ENCODE measurements at places on chromosomes 5 and 9. TPM values are rescaled to one million over a fixed set of nuclear protein-coding genes. Genes with fewer than 3 reads are reported as not detected.

Gene CNTNAP3
- total RNA-seq, result not detected

Gene PCAT7
- total RNA-seq, result not detected

Gene MARCHF11
- total RNA-seq, result not detected

Gene GM2A
- 12.7 TPM for total RNA-seq

Gene PCDHGB1
- not detected for total RNA-seq

Gene SEC16A
- total RNA-seq, result 78.0 TPM

Gene PCDHGC4
- not detected for total RNA-seq

Gene RFK
- total RNA-seq, result 13.8 TPM

Gene C5orf58
- not detected for total RNA-seq

Gene ACTBL2
- total RNA-seq, result not detected

Gene IL7R
- total RNA-seq, result 289 TPM

Gene CATSPER3
- 0.18 TPM for total RNA-seq

Gene AMBP
- not detected for total RNA-seq

Gene TSSK1B
- not detected for total RNA-seq

Gene PLAC8L1
- 0.53 TPM for total RNA-seq

Gene PHF24
- not detected for total RNA-seq

Gene ECM2
- not detected for total RNA-seq

Gene ISL1
- total RNA-seq, result not detected

Gene RUFY1
- total RNA-seq, result 41.9 TPM

Gene GFI1B
- not detected for total RNA-seq

Gene MGAT4B
- 103 TPM for total RNA-seq

Gene SNCB
- total RNA-seq, result not detected

Gene TERT
- 2.0 TPM for total RNA-seq

Gene SPINK6
- total RNA-seq, result not detected

Gene FCN2
- total RNA-seq, result not detected

Gene RALGPS1
- total RNA-seq, result 2.4 TPM

Gene INSL6
- not detected for total RNA-seq

Gene HTR4
- not detected for total RNA-seq

Gene NME5
- total RNA-seq, result not detected

Gene IFNA21
- total RNA-seq, result not detected

Gene AGTPBP1
- total RNA-seq, result 30.2 TPM

Gene RGS14
- 60.5 TPM for total RNA-seq

Gene SLC34A3
- not detected for total RNA-seq

Gene WDR38
- total RNA-seq, result not detected

Gene CARTPT
- not detected for total RNA-seq

Gene CNOT8
- 47.7 TPM for total RNA-seq

Gene ADRA1B
- total RNA-seq, result not detected

Gene BRINP1
- total RNA-seq, result not detected

Gene OSTF1
- 76.0 TPM for total RNA-seq

Gene GPR150
- total RNA-seq, result 0.26 TPM

Gene LMX1B
- total RNA-seq, result not detected

Gene ATP10B
- not detected for total RNA-seq

Gene LEAP2
- total RNA-seq, result 3.6 TPM

Gene ATP6V0E1
- 171 TPM for total RNA-seq

Gene PHYKPL
- 57.8 TPM for total RNA-seq

Gene CDC25C
- 4.3 TPM for total RNA-seq

Gene COL15A1
- not detected for total RNA-seq

Gene SLC6A18
- total RNA-seq, result not detected

Gene CBY3
- 0.57 TPM for total RNA-seq
